Stimulated activated CD4-positive, alpha-beta T cell treated with anti-CD3 and anti-CD28 coated beads, Interleukin-2, amount 100 ng/mL, for 48 hours (primary cell): ENCODE measurements at places on chromosomes 13 and 19.

DNA sequence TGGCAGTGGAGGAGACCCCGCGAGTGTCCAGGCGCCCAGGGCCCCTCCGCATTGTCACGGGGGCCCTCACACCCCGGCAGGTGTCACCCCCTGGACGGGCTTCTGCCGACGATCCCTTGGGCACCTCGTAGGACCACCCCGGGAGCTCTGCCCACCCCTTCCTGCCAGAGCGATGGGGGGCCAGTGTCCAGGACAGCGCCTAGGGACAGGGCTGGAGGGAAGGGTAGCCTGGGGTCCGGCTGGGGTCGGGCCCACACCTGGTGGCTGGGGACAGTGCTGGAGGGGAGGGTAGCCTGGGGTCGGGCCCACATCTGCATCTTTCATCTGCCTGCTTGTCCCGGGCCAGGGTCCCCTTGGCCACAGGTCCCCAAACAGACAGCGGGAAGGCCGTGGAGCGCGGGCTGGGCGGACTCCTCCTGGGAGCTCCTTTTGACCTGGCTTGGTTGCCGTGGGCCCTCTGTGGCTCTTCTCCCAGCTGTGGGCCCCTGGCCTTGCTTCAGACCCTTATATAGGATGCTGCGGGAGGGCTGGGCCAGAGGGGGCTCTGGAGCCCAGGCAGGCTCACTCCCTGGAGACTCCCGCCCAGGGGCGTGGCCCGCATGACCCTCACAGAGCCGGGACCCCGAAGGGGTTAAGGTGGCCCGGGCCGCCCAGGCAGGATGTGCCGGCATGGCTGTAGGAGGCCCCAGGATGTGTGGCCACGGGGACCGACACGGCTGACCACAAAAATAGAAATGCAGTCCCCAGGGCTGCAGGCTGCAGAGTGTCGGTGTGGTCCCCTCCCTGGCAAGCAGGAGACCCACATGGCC lies 74.1 kb upstream of the MCF2L start:
- DNase-seq, result no peak

DNA sequence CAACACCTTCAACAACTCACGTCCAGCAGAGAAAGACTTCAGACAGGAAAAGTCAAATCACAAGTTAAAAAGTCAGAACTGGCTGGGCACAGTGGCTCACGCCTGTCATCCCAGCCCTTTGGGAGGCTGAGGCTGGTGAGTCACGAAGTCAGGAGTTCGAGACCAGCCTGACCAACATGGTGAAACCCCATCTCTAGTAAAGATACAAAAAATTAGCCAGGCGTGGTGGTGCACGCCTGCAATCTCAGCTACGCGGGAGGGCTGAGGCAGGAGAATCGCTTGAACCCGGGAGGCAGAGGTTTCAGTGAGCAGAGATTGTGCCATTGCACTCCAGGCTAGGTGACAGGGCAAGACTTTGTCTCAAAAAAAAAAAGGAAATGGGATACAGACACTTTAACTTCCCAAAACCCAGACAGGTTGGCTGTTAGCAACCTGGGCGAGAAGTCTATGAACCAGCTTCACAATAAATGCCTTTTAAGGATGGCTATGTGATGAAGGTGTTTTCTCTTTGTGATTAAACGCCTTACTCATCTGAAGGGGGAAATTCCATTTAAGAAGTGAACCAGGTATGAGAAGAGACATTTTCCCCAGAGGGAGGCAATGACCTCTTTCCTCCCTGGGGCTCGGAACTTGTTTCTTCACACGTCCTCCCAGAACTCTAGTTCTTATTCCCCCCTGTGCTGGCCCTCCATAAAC lies 80.4 kb downstream of the INSR start:
- no peak for DNase-seq

GRCh38 chr19:34505321-34506025 lies 23.9 kb downstream of the WTIP start:
- no peak for DNase-seq

- no peak for DNase-seq
Observed at GRCh38 chr19:5097959-5098623, 129.2 kb downstream of the KDM4B start.

DNA sequence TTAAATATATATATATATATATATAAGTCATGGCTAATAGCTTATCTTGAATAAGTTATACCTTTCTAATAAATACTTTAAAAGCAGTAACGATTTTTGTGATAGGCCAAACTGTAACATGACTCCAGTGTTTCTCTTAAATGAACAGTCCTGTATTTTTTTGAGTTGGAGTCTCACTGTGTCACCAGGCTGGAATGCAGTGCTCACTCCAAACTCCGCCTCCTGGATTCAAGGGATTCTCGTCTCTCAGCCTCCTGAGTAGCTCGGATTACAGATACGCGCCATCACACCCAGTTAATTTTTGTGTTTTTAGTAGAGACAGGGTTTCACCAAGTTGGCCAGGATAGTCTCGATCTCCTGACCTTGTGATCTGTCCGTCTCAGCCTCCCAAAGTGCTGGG lies 814.2 kb upstream of the SLITRK5 start:
- no peak for DNase-seq

DNA sequence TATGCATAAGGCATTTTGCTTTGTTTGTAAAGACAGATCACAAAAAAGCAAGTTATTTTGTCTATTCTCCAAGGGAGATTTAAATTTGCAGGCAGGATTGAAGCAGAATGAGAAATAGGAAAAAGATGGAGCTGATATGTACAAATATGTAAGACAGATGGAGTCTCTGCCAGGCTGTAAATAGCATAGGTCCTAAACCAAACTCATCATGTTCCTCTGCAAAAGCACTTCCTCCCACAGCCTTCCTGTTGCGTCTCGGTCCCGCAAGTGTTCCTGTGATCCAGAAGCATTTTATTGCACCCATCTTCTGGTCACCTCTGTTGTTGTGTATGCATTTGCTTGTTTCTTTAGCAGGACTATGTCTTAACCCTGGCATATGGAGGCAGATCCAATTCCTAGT lies 95.7 kb upstream of the CLDN10 start:
- DNase-seq, result no peak
